ENCODE measurements at places on chromosomes 3 and 15.

- H3K27ac ChIP-seq, result no peak overlapping the region
- DNase-seq, result no peak
- H3K36me3 ChIP-seq, result no peaks in the 10 kb centered on the region
- H3K4me1 ChIP-seq, result no peaks in the 10 kb centered on the region
These were observed 154.7 kb upstream of the TSPAN3 start for GRCh38 chr15:77225646-77226045.

DNA sequence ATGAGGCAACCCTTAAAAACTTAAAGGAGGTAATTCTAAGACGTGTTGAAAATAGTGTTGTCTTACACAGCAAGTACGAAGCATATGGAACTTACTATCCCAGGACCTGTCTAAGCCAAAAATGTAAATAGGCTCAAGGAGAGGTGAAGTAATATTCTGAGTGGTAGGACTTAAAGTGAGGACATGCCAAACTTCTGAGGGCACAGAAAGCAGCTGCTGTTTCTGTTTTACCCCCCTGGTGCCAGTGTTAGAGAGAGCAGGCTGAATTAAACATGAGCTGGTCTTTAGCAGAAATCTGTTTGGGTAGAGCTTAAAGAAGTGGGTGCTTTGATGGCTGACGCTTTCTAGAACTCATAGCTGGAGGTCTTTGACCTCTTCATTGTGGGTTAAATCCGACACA lies 149.7 kb upstream of the NPHP3 start:
- H3K4me1 ChIP-seq, result peaks cover 4% of the 10 kb centered on the region
- H3K27me3 ChIP-seq, result peaks cover 6% of the 10 kb centered on the region
- no peak overlapping the region for H3K27ac ChIP-seq
- no peak for DNase-seq

DNA sequence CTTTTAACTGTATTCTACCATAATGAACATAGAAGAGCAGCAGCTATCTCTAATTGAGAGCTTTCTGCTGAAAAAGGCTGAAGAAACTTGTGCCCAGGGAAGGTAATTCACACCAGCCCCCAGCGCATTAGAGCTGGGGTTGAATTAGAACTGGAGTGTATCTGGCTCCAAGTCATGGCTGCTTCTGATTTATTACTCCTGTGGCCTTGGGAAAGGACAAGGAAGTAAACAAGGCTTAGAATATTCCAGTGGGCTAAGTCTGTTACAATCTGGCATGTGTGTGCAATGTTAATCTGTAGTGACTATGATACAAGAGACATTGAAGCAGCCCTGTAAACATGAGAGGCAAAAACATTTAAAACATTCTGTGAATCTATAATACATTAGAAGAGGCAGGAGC lies 18.1 kb downstream of the CPA3 start:
- no peak overlapping the region for H3K27ac ChIP-seq
- no peak overlapping the region for H3K4me3 ChIP-seq
- no peaks in the 10 kb centered on the region for H3K27me3 ChIP-seq
- no peaks in the 10 kb centered on the region for H3K36me3 ChIP-seq
- DNase-seq, result no peak

DNA sequence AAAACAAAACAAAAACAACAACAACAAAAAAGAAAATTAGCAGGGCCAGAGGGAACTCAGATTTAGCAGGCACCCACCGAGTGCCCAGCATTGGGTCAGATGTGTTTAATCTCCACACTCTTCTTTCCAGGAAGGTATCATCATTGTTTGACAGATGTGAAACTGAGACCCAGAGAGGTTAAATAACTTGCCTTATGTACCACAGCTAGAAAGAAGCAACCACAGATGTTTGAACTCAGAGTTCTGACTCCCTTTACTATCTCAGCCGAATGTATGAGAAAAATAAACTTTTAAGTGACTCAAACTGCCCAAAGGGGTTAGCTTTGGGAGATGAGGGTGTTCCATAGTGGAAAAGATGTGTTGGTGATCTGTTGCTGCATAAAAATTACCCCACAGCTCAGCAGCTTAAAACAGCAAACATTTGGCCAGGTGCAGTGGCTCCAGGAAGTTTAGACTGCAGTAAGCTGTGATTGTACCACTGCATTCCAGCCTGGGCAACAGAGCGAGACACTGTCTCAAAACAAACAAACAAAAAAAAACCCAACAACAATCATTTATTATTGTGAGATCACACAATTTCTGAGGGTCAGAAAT lies 4.5 kb upstream of the RPP25 start:
- no peaks in the 10 kb centered on the region for H3K36me3 ChIP-seq
- peaks cover 78% of the 10 kb centered on the region for H3K27me3 ChIP-seq
- H3K4me3 ChIP-seq, result no peak overlapping the region
- no peak for DNase-seq
- H3K27ac ChIP-seq, result no peak overlapping the region
- peaks cover 42% of the 10 kb centered on the region for H3K4me1 ChIP-seq

DNA sequence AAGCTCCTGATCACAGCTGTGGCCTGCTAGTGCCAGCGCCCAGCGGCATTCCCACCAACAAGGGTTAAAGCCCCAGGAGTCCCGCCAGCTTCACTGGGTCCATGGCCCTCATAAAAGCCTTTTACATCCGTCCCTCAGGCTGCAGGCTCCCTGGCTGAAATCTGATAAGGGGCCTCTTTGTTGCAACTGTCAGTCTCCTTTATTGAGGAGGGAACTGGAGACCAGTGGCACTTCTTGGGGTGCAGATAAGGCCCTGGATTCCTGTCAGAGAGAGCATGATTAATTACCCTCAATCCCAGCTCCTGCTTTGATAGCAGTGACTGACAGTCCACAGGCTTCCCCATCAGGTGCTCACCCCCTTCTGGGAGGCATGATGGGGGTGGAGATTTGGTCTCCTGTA lies 30.9 kb upstream of the CLK3 start:
- peaks cover 92% of the 10 kb centered on the region for H3K4me1 ChIP-seq
- H3K36me3 ChIP-seq, result peaks cover 41% of the 10 kb centered on the region
- peak; percentile 52 for DNase-seq
- peak overlapping the region; percentile 64 for H3K4me3 ChIP-seq

DNA sequence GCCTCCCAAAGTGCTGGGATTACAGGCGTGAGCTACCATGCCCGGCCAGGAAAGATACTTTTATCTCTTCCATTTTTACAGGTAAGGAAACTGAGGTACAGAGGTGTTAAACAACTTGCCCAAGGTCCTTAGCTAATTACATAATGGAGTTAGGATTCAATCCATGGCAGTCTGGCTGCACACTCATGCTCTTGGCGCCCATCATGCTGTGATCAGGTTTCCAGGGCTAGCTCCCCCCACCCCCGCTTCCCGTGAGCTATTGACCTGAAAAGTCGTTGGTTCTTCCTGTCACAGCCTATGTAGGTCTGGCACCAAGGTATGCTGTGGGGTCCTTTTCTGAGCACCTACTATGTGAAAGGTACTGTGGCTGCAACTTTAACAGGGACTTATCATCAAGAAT lies 55.9 kb upstream of the LARS2 start:
- DNase-seq, result no peak
- peaks cover 33% of the 10 kb centered on the region for H3K27me3 ChIP-seq
- H3K36me3 ChIP-seq, result no peaks in the 10 kb centered on the region
- H3K4me3 ChIP-seq, result no peak overlapping the region
- H3K4me1 ChIP-seq, result peaks cover 5% of the 10 kb centered on the region
